Fibroblast of the aortic adventitia (primary cell): ENCODE measurements at places on chromosomes 4 and X. TPM values are rescaled to one million over a fixed set of nuclear protein-coding genes. Genes with fewer than 3 reads are reported as not detected.

GRCh38 chr4:102469806-102470205 lies 31.4 kb upstream of the NFKB1 start:
- DNase-seq = no peak

Gene FGF5
- total RNA-seq = 0.98 and 55.9 TPM in 2 replicates

Gene CMC4
- total RNA-seq = 15.0 and 15.3 TPM in 2 replicates

GRCh38 chrX:87702795-87703194 lies 185.2 kb downstream of the KLHL4 start:
- peak; percentile 1 for DNase-seq

Gene FRMPD4
- total RNA-seq = 0.41 and 5.0 TPM in 2 replicates

DNA sequence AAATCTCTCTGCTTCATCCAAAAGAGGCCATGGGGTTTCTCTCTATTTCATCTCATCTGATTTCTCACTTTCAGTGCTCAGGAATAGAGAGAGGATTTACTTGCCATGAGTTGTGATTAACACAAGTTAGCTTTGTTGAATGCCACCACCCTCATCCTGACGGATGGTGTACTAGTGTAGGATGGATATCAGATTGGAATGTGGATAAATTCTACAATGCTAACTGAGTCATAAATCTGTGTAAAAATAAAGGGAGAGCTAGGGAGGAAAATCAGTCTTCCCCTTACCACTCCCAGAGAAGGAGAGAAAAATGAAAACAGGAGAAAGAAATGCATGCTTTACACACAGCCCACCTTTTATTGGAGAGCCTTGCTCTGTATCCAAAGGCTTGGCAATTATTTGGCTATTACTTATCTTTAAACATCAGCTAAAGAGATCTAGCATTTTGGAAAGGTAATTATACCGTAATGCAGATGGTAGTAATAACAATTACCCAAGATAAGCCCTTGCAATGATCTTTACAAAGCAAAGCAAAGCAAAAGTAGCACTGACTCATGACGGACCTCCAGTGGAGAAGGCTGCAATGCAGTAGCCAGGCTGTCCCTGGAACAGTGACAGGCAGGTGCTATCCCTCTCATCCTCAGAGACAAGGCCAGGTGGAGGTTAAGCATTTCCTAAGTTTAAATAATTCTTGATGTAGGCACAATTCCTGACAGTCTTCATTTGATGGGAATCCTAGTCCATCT lies 306.3 kb upstream of the PPARGC1A start:
- no peak for DNase-seq

DNA sequence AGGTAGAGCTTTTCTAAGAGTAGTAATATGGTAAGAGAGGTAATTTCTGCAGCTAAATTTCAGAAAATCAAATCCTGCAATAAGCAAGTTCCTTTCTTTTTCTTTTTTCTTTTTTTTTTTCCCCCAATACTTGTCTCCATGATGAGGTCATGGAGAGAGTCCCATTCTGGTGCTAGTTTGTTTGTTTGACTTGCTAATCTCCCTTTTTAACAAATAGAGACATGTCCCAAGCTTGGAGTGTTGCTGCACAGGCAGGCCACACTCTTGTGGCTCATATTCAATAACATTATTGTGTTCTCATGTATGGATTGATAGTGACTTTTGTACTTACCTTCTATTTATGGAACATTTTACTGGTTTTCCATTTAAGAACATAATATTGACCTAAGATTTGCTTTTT lies 25.5 kb downstream of the PTPN13 start:
- no peak for DNase-seq

Gene LRCH2
- total RNA-seq = 3.5 and 11.1 TPM in 2 replicates

Gene ODAPH
- not detected in 2 replicates for total RNA-seq

Gene UGT8
- total RNA-seq = 0.27 and 0.33 TPM in 2 replicates

DNA sequence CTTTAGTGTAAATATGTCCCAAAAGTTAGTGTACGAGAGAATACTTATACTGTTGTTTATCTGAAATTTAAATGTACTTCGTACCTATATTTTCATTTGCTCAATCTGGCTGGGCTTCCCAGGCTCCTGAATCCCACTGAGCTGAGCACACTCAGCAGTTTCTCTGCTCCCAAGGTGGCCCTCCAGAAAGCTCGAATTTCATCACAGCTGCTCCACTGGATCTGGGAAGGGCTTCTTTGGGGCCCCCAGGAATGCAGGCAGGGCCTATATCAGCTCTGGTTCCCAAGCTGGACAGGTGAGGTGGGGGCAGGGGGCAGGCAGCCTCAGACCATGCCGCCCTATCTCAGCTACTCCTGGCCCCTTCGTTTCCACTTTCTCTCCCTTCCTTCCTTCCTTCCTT lies 1.5 kb upstream of the FATE1 start:
- DNase-seq = no peak

Gene GPRASP2
- total RNA-seq = 13.6 and 18.6 TPM in 2 replicates

Gene CT45A3
- total RNA-seq = not detected in 2 replicates

Gene ARSH
- total RNA-seq = not detected in 2 replicates

DNA sequence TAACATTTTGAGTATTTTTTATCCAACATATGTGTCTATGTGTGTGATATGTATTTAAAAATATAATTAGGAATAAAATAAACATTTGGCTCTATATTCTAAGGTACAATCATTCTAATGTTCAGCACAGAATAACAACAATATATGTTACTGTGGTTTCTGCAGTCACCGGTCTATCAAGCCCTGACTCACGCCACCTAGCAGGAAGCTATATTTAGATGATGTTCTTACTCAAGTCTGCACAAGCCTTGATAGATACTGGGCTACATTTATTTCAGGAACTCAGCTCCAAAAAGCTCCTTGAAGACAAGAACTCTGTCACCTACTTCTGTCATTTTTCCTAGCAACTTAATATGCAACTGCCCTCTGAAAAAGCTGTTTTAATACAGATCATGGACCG lies 152.0 kb upstream of the FTHL17 start:
- DNase-seq = peak; percentile 15

Gene SMIM31
- not detected in 2 replicates for total RNA-seq

Gene BMP3
- total RNA-seq = 0.18 TPM in 1 of 2 replicates, not detected in the other

GRCh38 chr4:150491132-150492049 lies 90.6 kb upstream of the MAB21L2 start:
- no peak for DNase-seq

GRCh38 chrX:154515966-154516655 lies at the start of gene FAM3A:
FAM3A (minus strand) TSS chrX:154516232; CDS start chrX:154515772, 460 bp downstream.
- peak; percentile 84 for DNase-seq

DNA sequence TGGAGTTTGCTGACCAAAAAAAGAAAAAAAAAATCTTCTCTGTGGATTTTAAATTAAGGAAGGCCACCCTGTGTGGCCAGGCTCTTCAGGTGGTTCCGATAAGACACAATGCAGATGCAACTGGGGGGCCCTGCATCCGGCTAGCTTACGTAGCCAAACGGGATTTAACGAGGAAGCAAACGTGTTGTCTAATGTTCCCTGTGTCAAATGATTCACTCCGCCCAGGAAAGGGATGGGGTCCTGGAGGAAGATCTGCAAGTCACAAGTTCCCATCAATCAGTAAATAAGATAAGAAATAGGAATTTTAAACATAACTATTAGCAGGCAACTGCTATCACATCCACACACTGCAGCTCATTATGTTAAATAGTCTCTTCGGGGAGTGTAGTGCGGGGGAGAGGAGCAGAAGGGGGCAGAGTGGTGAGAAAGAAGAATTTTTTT lies 216.4 kb upstream of the GYPA start:
- DNase-seq = no peak

GRCh38 chr4:20421603-20421985 lies 169.9 kb downstream of the SLIT2 start:
- DNase-seq = peak; percentile 67

- no peak for DNase-seq
Observed at GRCh38 chr4:53674903-53675302, 83.6 kb upstream of the LNX1 start.

Gene CXCL3
- 0.09 TPM in 1 of 2 replicates, not detected in the other for total RNA-seq

GRCh38 chr4:175807547-175807946 lies 4.5 kb downstream of the GPM6A start:
- no peak for DNase-seq

DNA sequence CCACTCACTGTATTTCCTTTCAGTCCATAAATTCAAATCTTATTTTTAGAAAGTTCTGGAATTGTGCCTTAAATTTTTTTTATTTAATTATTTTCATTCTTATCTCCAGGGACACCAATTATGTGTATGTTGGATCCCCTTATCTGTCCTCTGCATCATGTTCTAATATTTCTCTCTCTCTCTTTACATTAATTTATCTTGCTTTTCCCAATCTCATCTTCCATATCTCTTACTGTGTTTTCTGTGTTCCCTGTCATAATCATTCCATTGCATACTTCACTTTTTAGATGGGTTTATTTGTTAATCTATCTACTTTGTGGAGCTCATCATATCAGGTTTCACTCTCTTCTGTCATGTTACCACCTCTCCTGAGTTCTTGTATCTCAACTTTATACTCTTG lies 37.4 kb downstream of the PPP2R2C start:
- no peak for DNase-seq

Gene LCORL
- total RNA-seq = 6.7 and 11.0 TPM in 2 replicates

DNA sequence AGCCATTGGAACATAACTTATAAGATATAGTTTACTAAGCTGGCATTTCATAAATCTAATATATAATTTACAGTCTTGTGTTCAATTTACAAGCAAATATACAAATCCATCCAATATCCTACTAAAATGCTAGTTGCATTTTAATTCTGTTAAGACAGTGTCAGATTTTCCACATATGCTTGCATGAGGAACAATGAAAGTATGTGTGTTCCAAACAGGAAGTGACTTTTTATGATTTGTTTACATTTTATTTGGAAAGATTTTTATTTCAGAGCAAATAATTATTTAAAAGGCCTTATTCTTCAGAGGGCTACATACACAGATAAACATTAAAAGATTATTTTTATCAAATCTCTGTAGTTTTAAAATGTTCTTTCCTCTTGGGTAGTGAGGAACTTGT lies 130.1 kb downstream of the KLHL34 start:
- DNase-seq = peak; percentile 4

- DNase-seq = no peak
Observed at GRCh38 chrX:75873993-75874392, 88.9 kb upstream of the MAGEE2 start.

GRCh38 chrX:19630228-19630627 lies 114.9 kb upstream of the MAP3K15 start:
- no peak for DNase-seq

DNA sequence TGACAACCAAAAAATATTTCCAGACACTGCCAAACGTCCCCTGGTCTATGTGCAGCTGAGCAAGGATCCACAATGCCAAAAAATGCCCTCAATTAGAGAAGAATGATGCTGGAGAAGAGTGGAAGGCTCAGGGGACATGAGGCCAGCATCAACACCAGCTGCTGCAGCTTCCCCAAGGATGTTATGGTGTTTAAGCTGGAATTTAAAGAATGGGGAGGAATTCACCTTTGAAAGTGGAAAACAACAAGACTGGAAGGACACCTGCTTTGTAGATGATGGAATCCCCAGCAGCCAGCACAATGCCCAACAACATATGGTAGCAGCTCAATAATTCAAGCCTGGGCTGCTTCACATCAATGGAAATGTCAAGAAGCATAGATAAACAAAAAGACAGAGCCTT lies 20.3 kb upstream of the SMPX start:
- DNase-seq = no peak

- DNase-seq = peak; percentile 19
Observed at GRCh38 chrX:129478516-129478915, 44.8 kb downstream of the SMARCA1 start.

DNA sequence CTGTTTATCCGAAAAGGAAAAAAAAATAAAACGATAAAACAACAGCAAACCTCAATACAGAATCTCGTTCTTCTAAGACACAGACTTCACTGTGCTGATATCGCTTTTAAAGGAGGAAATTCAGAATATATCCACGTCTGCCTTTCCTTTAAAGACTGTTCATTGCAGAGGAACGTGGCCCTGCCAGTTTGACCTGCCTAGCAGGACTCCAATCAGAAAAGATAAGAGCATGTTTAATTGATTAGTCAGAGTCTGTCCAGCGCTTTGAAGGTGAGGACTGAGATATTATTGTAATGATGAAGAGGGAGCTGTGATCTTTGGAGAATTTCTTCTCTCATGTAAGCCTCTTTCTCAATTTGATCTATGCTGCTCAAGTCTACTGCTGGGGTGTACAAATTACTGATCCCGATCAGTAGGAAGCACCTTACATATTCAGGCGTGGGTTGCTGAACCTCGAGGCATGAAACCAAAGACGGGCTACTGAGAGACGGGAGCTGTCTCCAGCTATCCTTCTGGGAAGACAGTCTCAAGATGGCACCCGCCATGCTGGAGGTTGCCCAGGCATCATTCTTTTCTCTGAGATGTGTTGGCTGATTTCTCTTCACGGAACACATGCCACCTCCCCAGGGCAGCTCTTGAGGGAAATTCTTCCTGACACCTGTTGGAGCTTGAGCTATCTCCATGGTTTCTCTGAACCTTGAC lies 146.1 kb downstream of the SHOX start:
- DNase-seq = no peak

Gene IGFBP7
- 263 and 2,449 TPM in 2 replicates for total RNA-seq

Gene RPL39
- 485 and 2,998 TPM in 2 replicates for total RNA-seq

Gene GABRE
- 29.4 and 33.2 TPM in 2 replicates for total RNA-seq

DNA sequence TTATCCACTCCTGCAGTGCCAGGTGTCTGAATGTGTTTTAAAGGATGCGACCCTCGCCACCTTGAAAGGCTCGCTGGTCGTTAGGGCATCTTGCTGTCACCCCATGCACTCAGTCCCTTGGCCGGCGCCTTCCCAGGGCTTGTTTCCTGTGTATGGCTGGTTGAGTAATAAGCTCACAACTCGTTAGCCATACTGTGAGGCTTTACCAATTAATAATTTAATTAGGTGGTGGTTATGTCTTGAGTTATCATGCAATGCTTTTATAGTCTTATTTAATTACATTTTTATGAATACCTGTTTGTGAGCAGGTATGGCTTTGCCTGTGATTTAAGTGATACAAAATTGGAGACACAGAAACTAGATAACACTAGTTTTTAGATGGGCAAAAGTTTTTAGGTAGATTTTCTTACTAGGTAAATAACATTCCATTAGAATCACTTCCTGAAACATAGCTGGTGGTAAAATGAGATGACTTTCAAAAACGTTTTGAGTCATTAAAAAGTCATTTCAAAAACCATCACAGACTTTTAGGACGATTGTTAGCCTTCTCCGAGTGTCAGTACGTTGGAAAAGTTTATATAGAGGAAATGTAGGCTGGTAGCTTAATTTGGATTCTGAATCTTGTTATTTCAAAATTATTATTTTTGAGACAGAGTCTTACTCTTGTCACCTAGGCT lies 18.2 kb downstream of the PTTG2 start:
- DNase-seq = no peak

Gene SHISA3
- 2.0 and 6.0 TPM in 2 replicates for total RNA-seq

Gene NR3C2
- total RNA-seq = 2.4 and 4.7 TPM in 2 replicates

Gene GAGE12F
- not detected in 2 replicates for total RNA-seq

GRCh38 chrX:76555269-76555668 lies 127.8 kb downstream of the MAGEE1 start:
- no peak for DNase-seq

GRCh38 chr4:62004881-62005280 lies 804.8 kb downstream of the ADGRL3 start:
- no peak for DNase-seq

DNA sequence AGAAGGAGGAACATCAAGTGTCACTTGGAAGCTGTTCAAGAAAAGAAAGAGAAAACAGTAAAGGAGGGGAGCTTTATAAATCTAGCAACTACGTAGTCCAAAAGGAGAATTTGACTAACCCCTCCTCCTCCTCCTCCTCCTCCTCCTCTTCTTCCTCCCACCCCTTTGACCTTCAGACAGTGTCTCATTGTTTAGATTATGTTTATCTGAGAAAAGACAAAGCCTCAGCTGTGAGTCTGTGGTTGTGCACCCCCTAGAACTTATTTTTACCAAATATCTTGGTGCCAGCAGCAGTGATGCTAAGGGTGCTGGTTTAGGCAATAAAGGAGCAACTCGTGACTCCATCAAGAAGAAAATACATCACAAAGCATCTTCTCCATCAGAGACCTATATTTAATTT lies 68.9 kb upstream of the BMP2K start:
- no peak for DNase-seq
